ENCODE measurements at places on chromosomes 7 and 10.

GRCh38 chr10:90977162-90977854, 56.4 kb upstream of the ANKRD1 start:
- DNase-seq = no peak

DNA sequence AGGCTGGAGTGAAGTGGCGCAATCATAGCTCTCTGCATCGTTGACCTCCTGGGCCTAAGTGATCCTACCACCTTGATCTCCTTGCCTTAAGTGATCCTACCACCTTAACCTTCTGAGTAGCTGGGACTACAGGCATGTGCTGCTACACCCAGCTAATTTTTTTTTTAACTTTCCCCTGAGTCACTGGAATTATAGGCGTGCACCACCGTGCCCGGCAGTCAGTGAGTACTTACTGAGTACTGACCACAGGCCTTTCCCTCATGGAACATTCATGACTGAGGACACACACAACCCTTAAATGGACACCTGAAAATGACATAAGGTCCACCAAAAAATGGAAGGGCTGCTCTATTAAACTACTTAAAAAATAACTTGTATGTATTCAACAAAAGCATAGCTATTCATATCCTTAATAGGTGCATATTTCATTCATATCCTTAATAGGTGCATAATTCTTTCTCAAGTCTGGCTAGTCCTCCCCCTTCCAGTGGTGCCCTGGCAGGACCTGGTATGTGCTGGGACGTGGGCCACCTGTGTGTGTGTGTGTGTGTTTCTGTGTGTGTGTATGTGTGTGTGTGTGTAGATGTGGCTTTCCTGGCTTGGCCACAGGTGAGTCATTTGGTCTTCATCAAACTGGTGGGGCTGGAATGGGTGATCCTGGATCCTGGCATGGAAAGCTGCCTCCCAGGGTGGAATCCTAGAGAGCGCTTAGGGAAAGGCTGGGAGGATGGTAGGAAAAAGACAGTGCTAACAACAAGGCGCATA, 3.5 kb downstream of the FAM180A start:
- DNase-seq = no peak

GRCh38 chr7:131638641-131639430, 82.4 kb upstream of the PODXL start:
- DNase-seq = no peak

- DNase-seq = no peak
These were observed 437.6 kb upstream of the ZMIZ1 start for GRCh38 chr10:78630944-78631838.

- no peak for DNase-seq
These were observed 11.7 kb downstream of the NOBOX start for GRCh38 chr7:144391823-144392255.

- no peak for DNase-seq
These were observed 41.8 kb downstream of the PTPRZ1 start for GRCh38 chr7:121914676-121915279.

DNA sequence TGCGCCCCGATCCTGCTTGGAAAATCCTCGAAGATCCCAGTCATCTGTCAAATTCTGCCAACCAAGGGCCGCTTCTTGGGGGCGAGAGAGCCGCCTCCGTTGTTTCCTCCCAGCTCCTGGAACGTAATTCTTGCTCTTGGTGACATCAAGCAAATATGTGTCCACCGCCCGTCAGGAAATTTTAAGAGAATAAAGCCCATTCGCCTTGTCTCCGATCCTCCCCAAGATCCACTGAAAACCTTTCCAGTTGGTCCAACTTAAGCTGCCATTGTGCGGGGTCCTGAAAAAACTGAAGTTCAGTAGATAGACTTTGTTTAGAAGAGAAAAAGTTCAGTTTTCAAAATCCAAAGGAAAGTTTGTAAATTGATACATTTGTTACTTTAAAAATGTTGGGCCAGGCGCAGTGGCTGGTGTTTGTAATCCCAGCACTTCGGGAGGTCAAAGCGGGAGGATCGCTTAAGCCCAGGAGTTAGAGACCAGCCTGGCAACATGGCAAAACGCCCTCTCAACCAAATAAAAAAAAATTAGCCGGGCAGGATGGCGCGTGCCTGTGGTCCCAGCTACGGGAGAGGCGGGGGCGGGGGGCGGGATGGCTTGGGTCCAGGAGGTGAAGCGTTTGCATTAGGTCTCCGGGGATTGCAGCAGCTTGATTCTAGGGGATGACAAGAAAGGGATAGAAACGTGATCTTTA, 1.0 kb upstream of the ZNF800 start:
- no peak for DNase-seq

DNA sequence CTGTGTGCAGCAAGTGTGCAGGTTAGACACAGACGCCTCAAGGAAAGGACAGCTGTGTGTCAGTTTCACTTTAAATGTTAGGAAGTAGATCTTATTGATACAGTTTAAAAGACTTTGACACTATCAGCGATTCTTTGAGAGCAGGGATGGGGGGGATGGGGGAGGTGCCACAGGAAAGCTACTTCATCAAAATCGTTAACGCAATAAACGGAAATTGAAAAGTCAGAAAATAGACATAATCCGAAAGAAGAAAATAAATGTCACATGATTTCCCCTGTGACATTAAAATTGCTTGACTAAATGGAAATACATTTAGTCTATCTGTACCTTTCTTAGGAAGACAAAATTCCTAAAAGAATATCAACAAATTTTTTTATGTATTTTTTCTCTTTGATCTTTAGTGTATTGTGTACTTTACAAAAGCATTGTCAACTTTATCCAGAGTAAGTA, 476 bp upstream of the ZNF33B start:
- no peak for DNase-seq

- no peak for DNase-seq
These were observed 26.6 kb downstream of the RHEB start for GRCh38 chr7:151493083-151493482.

- no peak for DNase-seq
These were observed 30.4 kb downstream of the MYPN start for GRCh38 chr10:68139448-68140272.

- DNase-seq = no peak
These were observed 16.1 kb upstream of the IMPDH1 start for GRCh38 chr7:128425850-128426249.

GRCh38 chr10:84848967-84849366, 520.6 kb downstream of the CCSER2 start:
- DNase-seq = no peak

DNA sequence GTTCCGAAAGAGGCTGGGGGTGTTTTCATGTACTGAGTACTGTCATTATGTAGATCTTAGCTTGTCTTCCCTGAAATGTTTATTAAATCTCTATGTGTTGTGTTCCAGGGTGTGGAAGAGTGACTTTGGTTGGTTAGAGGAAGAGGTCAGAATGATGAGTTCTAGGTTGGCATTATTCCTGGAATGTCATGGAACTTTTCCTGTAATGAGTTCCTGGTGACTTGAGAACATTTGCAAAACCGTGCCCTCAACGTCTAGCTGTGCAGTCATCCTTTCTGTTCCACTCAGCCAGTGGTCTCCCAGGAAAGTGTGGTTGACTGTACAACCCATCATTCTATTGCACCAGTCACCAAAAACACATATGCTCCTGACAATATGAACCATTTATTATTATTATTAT, 129.6 kb downstream of the BICC1 start:
- no peak for DNase-seq

DNA sequence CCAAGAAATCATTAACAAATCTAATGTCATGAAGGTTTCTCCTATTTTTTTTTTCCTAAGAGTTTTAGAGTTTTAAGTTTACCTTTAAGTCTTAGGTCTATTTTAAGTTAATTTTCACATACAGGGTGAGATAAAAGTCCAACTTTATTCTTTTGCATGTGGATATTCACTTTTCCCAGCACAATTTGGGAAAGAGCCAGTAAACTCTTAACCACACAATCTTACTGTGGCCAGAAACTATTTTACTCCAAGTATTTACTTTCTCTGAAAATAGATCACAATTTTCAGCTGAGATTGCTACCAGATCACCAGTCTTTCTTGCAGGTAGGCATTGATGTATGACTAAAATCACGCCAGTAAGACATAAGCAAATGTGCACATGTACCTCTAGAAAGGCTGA, 728.5 kb downstream of the TNS3 start:
- DNase-seq = no peak

- no peak for DNase-seq
These were observed 999 bp upstream of the MRPS24 start for GRCh38 chr7:43870316-43870715.

DNA sequence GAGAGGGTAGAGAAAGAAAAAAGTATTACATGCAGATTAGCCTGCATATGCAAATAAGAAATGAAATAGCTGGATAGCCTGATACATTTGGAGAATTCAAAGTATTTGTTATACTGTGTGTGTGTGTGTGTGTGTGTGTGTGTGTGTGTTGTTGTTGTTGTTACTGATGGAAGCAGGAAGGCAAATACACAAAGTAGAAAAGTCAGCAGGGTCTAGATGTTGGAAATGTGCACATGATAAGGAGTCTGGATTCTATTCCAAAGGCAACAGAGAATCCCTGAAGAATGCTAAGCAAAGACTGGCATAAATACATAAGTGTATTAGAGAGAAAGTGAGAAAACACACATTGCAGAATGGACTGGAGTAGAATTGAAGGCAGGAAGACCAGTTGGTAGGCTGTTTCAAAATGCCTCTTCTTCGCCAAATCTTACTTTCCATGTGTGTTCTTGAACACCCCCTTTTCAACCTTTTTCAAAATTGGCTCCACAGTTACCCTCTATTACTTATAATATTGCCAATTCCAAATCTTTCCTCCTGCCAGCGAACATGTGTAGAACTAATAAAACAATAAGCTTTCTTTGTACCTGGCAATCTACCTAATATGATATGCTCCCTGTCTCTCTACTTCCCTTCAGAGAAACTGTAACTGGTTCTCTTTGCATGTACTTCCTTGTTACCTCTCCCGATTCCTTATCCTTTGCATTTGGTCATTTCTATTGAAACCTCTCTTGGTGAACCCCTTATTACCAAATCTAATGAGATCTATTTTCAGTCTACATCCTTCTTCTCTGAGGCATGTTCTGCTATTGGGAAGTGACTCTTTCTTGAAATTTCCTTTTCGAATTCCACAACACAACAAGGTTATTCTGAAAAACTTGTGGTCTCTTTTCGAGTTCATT, 6.2 kb downstream of the CPED1 start:
- no peak for DNase-seq

DNA sequence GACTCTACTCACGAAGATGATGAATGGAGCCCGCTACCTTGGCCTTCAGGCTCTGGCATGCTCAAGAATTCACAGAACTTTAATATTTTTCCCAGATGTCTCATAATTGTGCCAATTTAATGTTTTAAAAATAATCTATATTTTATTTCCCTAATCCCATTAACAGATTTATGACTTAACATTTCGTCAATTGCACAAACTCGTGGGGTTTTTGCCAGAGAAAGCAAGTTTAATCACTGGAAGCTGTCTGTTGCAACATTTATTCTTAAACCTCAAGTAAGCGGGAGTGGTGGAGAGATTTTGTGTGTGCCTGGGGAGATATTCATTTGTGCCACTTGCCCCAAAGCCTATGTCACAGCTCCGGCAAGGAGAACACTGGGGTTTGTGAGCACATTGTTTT, 117.9 kb downstream of the TEX36 start:
- no peak for DNase-seq

DNA sequence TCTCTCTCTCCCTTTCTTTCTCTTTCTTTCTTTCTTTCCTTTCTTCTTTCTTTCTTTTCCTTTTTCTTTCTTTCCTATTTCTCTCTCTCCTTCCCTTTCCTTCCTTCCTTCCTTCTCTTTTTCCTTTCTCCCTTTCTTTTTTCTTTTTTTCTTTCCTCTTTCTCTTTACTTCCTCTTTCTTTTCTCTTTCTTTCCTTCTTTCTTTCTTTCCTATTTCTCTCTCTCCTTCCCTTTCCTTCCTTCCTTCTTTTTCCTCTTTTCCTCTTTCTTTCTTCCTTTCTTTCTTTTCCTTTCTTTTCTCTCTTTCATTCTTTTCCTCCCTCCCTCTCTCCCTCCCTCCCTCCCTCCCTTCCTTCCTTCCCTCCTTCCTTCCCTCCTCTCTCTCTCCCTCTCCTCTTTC, 81.5 kb downstream of the RHOBTB1 start:
- no peak for DNase-seq

DNA sequence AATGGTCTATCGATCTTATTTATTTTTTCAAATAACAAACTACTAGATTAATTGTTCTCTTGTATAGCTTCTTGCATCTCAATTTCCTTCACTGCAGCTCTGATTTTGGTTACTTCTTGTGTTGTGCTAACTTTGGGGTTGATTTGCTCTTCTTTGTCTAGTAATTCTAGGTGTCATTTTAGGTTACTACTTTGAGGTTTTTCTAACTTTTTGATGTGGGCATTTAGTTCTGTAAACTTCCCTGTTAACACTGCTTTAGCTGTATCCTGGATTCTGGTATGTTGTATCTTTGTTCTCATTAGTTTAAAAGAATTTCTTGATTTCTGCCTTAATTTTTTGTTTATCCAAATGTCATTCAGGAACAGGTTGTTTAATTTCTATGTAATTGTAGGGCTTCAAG, 1188.0 kb downstream of the DNAJB9 start:
- no peak for DNase-seq

DNA sequence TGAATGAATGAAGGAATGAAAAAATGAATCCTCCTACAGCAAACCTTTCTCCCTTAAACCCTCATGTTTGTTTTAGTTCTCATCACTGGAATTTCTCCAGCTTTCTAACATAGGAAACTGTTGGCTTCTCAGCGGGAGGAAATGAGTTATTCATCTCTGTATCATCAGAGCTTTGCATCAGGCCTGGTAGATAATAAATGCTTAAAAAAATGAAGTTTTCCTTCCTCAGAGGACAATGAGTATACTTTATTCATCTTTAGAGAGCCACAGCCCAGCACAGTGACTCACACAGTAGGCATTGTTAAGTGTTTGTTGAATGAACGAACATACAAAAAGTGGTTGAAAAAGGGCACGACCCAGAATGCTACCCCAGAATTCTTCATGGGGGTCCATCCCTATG, 62.6 kb downstream of the COL13A1 start:
- no peak for DNase-seq

- DNase-seq = no peak
These were observed 404.5 kb downstream of the INHBA start for GRCh38 chr7:41298409-41298808.

- no peak for DNase-seq
These were observed 50.6 kb downstream of the ADAMTS14 start for GRCh38 chr10:70722820-70723424.

GRCh38 chr10:32489158-32489557, 43.2 kb downstream of the CCDC7 start:
- DNase-seq = no peak

DNA sequence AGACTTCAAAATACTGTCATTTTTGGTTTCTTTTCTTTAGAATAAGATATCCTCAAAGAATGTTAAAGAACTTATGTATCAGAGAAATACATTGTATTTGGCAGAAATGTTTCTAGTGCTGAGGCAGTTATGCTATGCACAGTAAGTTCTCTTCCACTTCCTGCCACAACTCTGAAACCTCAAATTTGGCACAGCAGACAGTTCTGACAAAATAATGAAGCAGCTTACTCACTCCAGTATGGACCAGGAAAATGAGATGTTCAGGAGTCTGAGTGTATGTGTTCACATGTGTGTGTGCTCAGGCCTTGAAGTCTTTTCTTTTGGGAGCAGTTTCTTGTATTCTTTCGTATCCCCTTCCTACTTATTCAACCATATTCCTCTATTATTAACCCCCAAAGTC, 197.0 kb upstream of the AGK start:
- DNase-seq = no peak

All from cortex of kidney (tissue), 1 donor.